ENCODE measurements at places on chromosomes 1 and 21. TPM values are rescaled to one million over a fixed set of nuclear protein-coding genes. Genes with fewer than 3 reads are reported as not detected.

- no peak for DNase-seq
Observed at GRCh38 chr1:20174937-20175666, 10.8 kb upstream of the UBXN10 start.

DNA sequence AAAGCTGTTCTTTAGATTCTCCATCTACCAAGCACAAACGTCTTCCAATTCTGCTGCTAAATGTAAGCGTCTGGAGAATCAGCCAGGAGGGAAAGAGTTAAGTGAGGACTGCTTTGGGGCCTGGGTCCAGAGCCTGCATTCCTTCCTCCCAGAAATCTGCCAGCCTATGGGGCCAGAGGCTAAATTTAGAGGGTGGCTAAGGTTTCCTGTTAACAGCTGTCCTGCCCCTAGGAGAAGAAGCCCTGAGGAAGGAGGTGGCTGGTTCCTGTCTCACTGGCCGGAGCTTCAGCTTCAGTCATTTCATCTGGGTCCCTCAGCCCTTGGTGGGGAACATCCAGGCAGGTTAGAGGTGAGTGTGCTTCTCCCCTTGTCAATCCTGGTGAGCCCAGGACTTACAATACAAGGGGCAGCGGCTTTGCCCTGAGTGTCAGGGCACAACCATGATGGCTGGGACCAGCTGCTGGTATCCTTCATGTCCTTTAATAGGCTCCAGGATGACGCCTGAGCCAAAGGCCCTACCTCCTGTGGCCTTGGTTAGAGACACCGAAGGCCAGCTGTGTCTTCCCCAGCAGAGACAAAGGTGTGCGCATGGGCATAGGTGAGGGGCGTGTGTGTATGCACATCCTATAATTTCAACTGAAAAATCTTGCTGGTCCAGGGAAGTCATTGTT lies at the start of gene STYXL2:
TSS of gene STYXL2 (plus strand) at position 230 of the 671 bp plus-strand sequence. CDS start 775 bp downstream, outside the sequence.
- DNase-seq = no peak

- no peak for DNase-seq
Observed at GRCh38 chr1:39272027-39272797, 67.7 kb downstream of the MACF1 start.

DNA sequence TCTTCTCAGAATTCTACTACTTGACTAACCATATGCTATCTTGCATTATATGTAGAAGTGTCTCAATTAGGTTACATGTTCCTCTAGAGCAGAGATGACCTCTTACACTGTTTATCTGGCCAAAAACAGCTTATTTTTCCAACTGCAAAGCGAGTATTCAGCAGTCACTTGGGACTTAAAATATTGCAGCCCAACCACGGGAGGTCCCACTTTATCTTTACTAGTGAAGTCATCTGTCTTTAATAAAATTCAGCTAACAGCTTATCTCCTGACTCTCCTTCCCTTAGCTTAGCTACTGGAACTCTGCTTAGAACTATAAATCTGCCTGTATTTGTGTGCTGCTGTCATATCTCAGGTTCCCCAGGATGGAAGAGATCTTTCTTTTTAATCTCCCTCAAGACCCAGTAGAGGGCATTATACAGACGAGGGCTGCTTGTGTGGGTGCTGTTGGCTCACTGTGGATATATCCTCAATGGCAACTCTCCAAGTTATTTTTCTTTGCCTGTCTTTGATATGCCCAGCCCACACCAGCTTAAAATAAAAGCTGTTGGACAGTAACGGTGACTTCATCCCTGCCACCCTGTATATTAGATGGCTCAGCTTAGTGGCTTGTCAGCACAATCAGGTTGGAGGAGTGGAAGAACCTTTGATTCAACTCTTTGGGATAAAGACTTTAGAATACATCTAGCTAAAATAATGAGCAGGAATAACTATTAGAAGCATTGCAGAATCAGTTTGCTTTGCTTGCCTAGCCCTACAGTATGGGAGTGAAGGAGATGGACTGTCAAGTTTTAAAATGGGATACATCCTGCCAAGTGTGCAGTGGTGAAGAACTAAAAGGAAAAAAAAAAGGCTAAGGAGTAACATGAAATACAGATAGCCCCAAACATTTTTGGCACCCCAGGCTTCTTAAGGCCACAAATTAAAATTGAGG lies 9.6 kb downstream of the ENSA start:
- no peak for DNase-seq

DNA sequence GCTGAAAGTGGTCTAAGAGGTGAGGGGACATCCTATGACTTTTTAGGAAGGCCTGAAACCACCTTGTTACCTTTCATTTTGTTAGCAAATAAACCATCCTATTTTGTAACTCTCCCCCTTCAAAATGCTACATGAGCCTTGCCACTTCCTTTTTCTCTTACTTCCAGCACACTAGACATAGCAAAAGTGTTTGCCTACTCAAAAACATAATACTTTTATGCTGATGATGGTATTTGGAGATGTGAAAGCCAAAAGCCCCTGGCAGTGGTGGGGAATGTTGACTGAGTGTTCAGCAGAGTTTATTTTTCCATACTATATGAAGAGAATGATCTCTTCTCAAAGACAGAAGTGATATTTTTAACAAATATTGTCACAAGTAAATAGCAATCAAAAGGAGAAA lies 134.2 kb downstream of the EDEM3 start:
- DNase-seq = no peak

DNA sequence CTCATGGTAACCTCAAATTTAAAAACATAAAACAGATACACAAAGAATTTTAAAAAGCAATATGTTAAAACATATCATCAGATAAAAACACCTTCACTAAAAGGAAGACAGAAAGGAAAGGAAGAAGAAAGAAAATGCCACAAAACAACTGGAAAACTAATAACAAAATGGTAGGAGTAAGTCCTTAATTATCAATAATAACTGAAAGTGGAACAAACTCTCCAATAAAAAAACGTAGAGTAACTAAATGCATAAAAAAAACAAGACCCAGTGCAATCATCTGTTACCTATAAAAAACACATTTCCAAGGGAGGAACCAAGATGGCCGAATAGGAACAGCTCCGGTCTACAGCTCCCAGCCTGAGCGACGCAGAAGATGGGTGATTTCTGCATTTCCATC lies 47.1 kb upstream of the ACADM start:
- no peak for DNase-seq

DNA sequence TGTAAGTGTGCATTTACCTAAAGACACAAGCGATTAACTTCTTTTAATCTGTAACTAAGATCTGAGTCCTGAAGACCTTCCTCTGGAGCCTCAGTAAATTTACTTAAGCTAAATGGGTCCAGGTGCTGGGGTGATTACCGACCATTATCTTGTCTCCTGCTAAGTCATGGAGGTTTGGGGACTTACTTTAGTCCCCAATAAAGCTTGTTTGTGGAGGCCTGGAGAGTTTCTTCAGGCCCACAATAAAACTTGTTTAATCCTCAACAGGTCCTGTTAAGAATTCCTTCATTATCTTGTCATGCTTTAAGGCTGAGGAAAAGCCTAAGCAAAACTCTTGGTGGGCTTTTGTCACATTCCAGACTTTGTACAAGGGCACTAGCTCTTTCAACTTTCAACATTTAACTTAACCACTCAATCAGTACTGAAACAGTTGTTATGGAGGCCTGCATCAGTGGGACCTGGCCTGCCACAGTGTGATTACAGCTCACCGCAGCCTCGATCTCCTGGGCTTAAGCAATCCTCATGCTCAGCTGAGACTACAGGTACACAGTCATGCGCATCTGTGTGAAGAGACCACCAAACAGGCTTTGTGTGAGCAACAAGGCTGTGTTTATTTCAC lies 84.0 kb downstream of the FMO4 start:
- no peak for DNase-seq

DNA sequence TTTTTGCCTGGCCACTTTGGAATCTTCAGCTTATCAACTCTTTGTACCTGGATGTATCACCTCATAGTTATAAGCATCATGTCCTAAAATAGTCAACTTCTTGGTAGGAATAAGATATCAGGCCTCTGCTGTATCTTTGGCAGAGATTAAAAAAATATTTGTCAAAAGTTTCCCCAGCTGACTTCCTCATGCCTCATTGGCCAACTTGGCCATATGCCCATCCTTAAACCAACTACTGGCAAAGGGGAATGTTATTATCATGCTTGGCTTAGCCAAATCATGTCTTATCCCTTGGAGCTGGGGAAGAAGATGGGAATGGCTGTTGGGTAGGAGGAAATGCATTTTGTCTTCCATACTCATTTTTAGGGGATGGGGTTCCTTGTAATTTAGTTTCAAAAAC lies 23.4 kb downstream of the NFASC start:
- no peak for DNase-seq

- DNase-seq = no peak
Observed at GRCh38 chr1:86499987-86500593, 31.4 kb downstream of the CLCA1 start.

Gene FNDC5
- not detected for total RNA-seq

GRCh38 chr21:17673261-17674020 lies 60.7 kb upstream of the BTG3 start:
- no peak for DNase-seq

DNA sequence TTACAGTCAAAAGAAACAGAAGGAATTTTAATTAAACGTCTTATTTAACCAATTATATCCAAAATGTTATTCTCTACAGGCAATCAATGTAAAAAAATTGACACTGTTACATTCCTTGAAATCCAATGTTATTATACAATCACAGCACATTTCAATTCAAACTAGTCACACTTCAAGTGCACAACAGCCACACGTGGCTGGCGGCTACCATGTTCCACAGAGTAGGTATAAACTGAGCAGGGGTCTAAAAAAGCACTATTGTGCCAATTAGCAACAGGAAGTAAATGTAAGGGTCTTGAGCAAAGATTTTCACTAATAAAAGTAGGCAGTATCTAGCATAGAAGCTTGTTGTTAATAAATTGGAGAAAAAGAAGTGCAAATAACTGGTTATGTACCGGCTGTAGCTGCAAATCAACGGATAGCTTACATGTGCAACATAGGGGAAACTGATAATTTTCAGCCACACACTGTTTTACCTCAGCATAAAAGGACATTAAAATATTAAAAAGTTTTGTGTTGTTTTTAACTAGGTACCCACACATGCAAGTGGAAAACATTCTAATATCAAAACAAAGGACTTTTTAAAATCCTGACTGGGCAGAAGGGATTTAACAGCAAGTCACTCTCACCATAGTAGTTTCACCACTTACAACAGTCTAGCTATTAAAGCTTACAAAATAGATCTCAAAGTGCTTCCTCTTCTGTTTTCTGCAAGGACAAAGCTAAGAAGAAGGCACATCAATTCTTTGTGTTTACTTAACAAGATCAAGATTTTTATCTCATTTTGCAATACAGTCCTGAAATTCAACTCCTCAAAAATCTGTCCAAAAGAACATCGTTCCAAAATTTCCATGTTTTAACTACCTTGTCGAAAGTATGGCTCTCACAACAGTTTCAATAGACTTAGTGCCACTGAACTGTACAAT lies 2.5 kb downstream of the CSDE1 start:
- DNase-seq = no peak

DNA sequence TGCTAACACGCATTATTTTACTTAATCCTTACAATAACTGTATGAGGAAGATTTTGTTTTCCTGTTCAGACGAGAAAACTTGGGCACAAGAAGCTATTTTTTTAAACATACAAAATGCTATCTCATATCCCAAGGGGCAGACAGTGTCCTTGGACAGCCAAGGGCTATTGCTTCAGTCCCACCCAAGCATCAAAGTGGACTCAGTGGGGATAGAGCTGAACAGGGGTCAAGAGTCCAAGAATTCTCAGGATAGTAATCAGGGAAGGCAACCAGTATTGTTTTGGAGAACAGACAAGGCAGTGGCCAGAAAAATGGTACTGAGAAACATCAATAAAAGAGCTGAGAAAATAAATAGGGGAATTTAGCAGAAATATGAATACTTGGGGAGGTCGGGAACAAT lies 465.7 kb downstream of the PLPP3 start:
- DNase-seq = no peak

Gene AIRE
- 0.27 TPM for total RNA-seq

- no peak for DNase-seq
Observed at GRCh38 chr1:188027613-188028012, 1198.9 kb downstream of the PLA2G4A start.

DNA sequence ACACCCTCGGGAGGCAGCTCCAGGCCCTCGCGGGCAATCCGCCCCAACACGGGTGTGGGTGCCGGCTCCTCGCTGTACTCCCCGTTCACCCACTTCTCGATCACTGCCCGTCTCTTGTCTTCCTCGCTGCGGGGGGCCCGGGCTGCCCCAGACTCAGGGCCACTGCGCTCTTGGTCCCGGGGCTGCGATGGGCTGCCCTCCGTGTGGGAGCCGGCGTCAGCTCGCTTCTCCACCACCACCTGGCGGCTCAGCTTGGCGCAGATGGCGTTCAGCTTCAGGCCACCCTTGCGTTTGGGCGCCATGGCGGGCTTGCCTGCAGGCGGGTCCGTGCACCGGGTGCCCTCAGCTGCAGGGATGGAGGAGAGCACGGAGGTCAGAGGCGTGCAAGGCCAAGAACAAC lies 131.2 kb downstream of the CASZ1 start:
- no peak for DNase-seq

GRCh38 chr1:208475449-208475848 lies 231.3 kb upstream of the PLXNA2 start:
- no peak for DNase-seq

- no peak for DNase-seq
Observed at GRCh38 chr1:30345491-30346130, 377.8 kb downstream of the MATN1 start.

DNA sequence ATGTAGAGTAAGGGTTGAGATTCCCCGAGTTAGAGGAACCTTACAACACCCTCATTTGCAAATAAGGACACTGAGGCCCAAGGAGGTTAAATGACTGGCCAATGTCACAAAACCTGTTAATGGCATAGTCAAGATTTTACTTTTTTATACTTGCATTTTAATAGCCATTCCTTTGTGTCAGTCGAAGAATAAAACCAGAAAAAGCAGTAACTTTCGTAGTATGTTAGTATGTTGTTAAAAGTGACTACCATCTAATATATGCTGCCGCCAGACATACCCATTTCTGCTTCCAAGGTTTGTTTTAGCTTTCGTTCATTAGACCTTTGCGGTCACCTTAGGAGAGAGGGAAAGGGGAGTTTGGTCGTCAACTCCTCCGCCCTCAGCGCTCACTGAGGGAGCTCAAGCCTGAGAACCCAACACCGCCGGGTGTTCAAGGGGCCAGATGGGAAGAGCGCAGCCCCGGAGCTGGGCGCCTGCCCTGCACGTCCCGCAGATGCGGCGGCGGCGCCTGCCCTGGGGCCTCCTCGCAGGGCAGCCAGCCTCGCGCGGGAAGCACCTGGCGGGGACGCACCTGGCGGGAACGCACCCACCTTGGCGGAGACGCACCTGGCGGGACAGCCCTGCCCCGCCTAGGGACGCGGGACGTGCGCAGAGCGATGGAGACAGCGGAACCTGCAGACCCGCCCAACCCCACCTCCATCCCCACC lies 466 bp downstream of the VPS26C start:
- DNase-seq = no peak

DNA sequence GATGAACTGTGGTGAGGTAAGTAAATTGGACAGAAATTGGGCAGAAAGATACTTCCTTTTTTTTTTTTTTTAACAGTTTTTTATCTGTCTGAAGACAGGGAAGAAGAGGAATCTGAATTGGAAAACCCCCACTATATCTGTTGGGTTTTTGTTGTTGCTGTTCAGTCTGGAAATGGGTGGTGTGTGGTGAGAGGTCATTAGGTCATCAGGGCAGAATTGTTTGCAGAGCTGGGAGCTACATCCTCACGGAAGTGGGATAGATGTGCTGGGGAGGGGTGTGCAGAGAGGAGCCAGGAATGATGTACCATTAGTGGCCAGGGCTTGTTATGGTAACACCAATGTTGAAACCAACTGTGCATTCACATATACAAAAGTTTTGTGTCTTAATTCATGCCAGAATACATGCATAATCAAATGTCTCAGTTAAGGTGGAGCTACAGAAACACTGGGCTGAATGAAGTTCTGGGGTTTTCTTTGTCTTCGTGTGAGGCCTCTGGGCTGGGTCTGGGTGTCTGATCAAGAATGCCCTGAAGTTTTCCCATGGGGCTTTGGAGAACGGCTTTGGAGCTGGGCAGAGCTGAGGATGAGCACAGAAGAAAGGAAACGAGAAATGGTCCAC lies 12.4 kb downstream of the USP25 start:
- no peak for DNase-seq
